ENCODE measurements at places on chromosomes 4 and X. TPM values are rescaled to one million over a fixed set of nuclear protein-coding genes. Genes with fewer than 3 reads are reported as not detected.

- DNase-seq = no peak
These were observed at the start of gene IGSF1 for GRCh38 chrX:131288738-131289511. Gene IGSF1 (minus strand): TSS chrX:131289306. CDS start chrX:131286674, 2,632 bp downstream.

DNA sequence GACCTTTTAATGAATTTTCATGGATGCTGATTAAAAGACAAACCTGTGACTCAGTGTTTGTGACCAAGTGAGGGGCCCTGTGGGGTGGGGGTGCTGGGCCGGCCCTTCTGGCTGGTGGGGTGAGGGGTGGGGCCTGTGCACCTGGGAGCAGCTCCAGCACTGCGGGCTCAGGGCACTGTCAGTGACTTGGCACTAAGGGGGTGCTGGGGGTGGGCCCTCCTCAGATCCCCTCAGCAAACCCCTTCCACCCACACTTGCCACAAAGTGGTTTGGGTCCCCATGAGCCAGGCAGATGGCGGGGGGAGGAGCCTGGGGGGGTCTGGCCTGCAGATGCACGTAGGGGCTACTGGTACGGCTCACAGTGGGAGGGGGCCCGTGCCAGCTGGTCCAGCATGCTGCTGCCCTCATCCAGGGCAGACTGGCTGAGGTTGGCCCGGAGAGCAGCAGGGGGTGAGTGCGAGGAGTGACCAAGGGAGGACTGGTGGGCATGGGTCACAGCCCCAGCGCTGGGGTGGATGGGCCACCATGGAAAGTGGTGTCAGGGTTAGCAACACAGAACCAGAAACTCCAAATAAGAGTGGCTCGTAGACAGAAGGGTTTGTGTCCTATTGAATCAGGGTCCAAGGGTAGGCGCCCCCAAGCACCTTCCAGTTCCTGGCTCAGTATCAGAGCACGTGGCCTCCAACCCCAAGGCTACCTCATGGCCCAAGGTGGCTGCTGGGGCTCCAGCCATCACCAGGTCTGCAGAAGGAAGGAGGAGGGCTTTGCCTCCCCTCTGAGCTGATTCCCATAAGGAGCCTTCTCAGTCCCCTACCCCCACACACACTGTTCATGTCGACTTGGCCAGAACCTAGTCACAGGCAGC is 10.1 kb downstream of the NKX1-1 start:
- DNase-seq = no peak

DNA sequence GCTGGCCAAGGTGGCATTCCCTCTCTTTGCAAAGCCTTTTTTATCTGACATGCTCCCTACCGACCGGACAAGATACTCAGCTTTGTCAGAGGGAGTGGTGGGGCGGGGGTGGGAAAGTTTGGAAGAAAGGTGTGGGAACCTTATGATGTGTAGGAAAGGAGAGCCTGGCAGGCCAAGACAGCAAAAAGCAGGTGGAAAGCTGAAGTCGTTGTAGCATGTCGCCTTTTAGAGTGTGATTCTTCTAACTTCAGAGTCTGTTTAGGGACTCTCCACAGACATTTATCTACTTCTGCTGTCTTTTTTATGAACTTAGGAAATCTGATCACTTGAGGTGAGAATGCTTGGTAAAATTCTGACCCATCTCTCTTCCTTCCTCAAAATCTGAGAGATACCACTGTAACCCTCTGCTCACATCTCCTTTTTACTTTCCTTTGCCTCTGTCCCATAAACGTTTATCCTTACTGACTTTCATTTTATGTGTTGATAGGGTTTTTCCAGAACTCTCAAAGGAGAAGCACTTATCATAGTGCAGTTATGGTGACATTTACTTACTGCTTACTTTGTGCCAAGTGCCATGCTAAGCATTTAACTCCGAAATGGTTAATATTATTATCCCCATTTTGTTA is 8.2 kb upstream of the RUFY3 start:
- DNase-seq = no peak

DNA sequence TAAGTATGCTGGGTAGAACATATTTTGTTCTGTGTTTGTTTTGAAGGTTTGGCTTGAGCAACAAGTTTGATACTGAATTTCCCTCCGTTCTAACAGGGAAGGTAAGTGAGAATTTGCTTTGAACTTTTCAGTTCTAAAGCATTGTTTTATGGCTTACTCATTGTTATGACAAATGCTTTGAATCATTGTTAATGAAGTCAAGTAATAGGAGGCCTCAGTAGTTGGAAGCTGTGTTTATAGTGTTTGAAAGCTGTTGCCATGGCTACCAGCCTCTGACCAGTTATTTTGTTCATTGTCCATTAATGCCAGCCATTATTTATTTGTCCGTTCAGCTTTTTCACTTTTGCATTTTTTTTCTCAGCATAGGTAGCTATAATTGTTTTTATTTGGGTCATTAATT is 14.4 kb downstream of the CHIC1 start:
- DNase-seq = no peak

DNA sequence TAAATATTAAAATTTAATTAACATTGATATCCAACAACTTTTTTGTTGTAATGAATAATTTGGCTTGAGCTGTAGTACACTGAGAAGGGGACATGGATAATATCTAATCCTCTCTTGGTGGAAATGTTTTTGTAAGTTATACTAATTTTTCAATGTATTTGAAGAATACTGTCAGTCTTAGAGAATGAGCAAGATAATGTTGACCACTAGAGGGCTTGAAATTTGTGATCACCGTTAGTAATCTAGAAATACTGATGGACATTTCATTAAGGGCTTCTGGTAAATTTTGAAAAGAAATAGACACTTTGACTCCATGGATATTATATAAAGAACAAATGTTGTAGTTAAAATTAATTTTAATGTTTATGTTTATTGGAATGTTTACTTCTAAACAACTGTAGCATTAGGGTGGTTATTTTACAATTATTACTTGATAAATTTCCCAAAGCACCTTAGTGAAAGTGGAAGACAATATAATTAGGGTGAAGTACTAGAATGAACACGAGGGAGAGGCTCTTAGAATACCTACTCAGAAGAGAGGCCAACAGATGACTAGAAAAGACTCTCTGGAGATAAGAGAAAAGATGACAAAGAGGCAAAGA is 20.0 kb upstream of the CAMK2D start:
- no peak for DNase-seq

GRCh38 chr4:182914357-182914756 is 2.8 kb downstream of the DCTD start:
- no peak for DNase-seq

Gene ZNF157
- total RNA-seq = not detected

Gene PAGE1
- total RNA-seq = not detected

Gene AMTN
- total RNA-seq = not detected
